ENCODE measurements at places on chromosomes 13 and 19.

GRCh38 chr13:77784515-77784914 is 87.0 kb downstream of the SLAIN1 start:
- H3K4me3 ChIP-seq, result no peak overlapping the region
- no peaks in the 10 kb centered on the region for H3K36me3 ChIP-seq
- DNase-seq, result no peak
- H3K27ac ChIP-seq, result no peak overlapping the region
- peaks cover 10% of the 10 kb centered on the region for H3K4me1 ChIP-seq

GRCh38 chr19:21699197-21699596 is 68.2 kb downstream of the ZNF100 start:
- H3K27ac ChIP-seq, result no peak overlapping the region
- no peaks in the 10 kb centered on the region for H3K36me3 ChIP-seq
- no peak for DNase-seq
- no peak overlapping the region for H3K4me3 ChIP-seq
- H3K27me3 ChIP-seq, result no peaks in the 10 kb centered on the region

DNA sequence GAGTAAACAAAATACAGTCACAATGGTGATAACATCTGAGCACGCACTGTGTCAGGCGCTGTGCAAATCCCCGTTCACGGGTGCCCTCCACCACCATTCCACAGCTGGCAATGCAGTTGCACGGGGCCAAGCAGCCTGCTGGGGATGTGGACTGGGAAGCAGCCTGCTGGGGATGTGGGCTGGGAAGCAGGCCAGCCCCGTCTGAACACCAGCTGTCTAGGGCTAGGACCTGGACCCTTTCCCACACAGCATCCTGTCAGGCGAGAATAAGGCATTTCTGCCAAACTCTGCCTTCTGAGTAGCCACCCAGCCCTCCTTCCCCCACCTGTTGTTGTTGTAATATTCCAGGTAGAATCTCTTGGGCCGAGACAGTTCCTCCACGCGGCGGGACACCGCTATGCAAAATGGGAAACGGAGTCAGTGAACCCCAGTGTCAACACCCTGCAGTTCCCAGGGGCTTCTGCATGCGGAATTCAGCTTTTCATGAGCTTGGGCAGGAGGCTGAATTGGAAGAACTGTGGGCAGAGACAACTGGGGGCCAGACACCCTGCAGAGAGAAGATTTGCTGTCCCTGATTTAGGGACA is 27.8 kb upstream of the MIER2 start:
- no peaks in the 10 kb centered on the region for H3K27me3 ChIP-seq
- H3K4me1 ChIP-seq, result no peaks in the 10 kb centered on the region
- DNase-seq, result no peak
- H3K36me3 ChIP-seq, result no peaks in the 10 kb centered on the region

GRCh38 chr13:41327994-41328790 is 17.1 kb downstream of the NAA16 start:
- no peaks in the 10 kb centered on the region for H3K27me3 ChIP-seq
- H3K4me3 ChIP-seq, result no peak overlapping the region
- DNase-seq, result no peak
- peaks cover 21% of the 10 kb centered on the region for H3K36me3 ChIP-seq

DNA sequence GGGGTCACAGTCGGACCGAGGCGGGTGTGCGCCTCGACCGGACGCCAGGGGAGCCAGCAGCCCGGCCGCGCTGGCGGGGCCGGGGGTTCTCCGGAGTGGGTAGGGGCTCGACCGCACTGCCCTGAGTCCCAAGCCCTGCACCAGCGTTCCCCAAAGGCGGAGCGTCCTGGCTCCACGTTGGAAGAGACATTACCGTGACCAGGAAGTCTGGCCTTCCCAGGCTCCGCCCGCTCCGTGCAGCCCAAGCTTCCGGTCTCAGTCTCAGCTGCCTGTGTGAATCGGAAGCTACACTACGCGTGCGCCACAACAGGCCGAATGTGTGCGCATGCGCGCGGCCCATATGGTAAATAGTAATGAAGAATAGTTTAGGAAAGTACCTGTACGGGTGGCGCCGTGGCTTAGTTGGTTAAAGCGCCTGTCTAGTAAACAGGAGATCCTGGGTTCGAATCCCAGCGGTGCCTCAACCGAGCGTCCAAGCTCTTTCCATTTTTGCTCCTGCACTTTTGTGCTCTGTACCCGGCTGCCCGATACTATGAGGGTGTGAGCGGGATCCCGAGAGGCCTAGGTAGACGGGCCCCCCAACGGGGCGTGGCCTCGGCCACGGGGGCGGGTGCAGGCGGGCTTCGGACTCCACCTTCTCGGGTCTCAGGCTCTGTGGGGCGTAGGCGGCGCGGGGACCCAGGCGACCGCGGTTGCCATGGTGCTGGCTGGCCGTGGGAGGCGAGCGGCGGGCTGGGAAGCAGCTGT is 17.3 kb upstream of the LRP3 start:
- peak; percentile 96 for DNase-seq
- H3K27ac ChIP-seq, result peak overlapping the region; percentile 77
- H3K36me3 ChIP-seq, result no peaks in the 10 kb centered on the region
- H3K27me3 ChIP-seq, result no peaks in the 10 kb centered on the region
- H3K4me1 ChIP-seq, result peaks cover 31% of the 10 kb centered on the region

GRCh38 chr13:42478531-42479156 is 95.3 kb upstream of the TNFSF11 start:
- no peak for DNase-seq
- H3K4me1 ChIP-seq, result no peaks in the 10 kb centered on the region

GRCh38 chr13:41914552-41914951 is 46.4 kb downstream of the VWA8 start:
- no peak overlapping the region for H3K4me3 ChIP-seq
- H3K4me1 ChIP-seq, result peaks cover 10% of the 10 kb centered on the region
- peaks cover under 1% of the 10 kb centered on the region for H3K36me3 ChIP-seq
- no peak overlapping the region for H3K27ac ChIP-seq
- H3K27me3 ChIP-seq, result no peaks in the 10 kb centered on the region

GRCh38 chr19:9986787-9987281 is 23.5 kb downstream of the COL5A3 start:
- DNase-seq, result no peak
- H3K36me3 ChIP-seq, result no peaks in the 10 kb centered on the region
- no peaks in the 10 kb centered on the region for H3K4me1 ChIP-seq
- no peaks in the 10 kb centered on the region for H3K27me3 ChIP-seq

- H3K27ac ChIP-seq, result no peak overlapping the region
- H3K36me3 ChIP-seq, result no peaks in the 10 kb centered on the region
- H3K27me3 ChIP-seq, result no peaks in the 10 kb centered on the region
- H3K4me3 ChIP-seq, result no peak overlapping the region
- no peak for DNase-seq
- no peaks in the 10 kb centered on the region for H3K4me1 ChIP-seq
Observed at GRCh38 chr19:28288572-28289264, 924.2 kb downstream of the UQCRFS1 start.

DNA sequence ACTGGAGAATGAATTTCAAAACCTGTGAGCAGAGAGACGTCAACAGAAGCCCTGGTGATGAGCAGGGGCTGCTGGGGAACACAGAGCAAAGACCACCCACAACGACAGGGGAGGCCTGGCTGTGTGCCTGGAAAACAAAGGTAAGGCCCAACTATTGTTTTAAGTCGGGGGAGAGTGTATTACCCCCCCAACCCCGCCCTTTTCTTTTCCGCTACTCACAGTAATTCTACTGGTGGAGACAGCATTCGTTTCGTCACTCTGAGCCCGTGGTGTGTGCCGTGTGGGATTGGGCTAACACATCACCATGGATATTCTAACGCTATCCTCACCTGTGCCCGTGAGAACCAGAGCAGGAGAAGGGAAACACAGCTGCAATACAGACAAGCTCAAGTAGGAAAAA is 18.6 kb upstream of the ADPRHL1 start:
- H3K36me3 ChIP-seq, result peaks cover 62% of the 10 kb centered on the region
- peaks cover 13% of the 10 kb centered on the region for H3K4me1 ChIP-seq
- no peaks in the 10 kb centered on the region for H3K27me3 ChIP-seq
- no peak overlapping the region for H3K27ac ChIP-seq
- no peak overlapping the region for H3K4me3 ChIP-seq

- H3K27ac ChIP-seq, result no peak overlapping the region
- H3K4me3 ChIP-seq, result no peak overlapping the region
- DNase-seq, result no peak
- H3K36me3 ChIP-seq, result peaks cover 55% of the 10 kb centered on the region
Observed at GRCh38 chr19:10256551-10256950, 4.5 kb downstream of the MRPL4 start.

DNA sequence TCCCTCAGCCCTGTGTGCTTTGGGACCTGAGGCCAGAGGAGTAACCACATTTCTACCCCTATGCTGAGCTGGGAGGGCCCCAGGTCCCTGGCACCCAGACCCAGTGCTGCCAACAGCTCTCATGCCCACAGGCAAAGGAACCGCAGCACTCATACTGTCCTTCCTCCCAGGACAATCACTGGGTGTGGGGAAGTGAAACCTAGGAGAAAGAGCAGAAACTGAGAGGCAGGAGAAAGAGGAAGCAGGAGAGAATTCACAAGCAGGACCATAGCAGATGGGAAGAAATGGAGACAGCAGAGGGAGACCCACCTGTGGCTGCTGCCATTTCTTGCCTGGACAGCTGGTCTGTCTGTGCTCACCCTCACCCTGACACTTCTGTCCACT is 18.9 kb downstream of the CCDC97 start:
- peaks cover 40% of the 10 kb centered on the region for H3K36me3 ChIP-seq
- H3K4me1 ChIP-seq, result peaks cover 92% of the 10 kb centered on the region
- peak; percentile 93 for DNase-seq

DNA sequence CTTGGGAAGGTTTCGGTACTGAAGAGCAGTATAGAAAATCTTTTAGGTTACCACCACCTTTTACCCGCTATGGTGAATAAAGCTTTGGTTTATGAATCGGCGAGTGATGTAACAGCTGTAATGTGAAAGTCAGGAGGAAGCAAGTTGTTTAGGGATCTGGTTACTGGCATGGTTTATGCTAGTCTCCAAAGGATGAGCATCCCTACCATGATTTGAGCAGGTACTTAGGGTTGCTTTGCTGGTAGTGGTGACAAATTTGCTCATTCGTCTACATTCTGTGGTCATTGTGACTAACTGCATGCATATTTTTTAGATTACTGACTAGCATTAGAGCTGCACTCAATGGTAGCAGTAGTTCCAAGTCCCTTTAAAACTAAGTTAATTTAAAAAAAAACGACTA is 104.1 kb downstream of the FRY start:
- no peak overlapping the region for H3K4me3 ChIP-seq
- H3K27me3 ChIP-seq, result no peaks in the 10 kb centered on the region

DNA sequence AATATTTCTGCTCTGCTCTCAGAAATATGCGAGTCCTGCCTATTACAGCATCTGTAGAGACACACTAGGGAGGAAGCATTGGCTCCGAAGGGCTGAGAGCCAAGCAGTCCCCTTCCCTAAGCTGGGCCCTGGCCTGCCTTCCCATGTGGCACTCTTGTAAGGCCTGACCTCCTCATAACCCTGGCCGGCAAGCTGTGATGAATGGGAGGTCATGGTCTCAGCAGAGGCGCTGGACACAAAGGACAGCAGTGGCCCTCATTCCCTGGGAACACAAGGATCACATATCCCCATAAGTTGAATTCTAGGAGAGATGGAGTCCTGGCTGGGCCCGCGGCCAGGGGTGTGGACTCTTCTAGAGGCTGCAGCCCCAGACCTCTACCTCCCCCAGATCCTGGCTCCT is 483.3 kb downstream of the ZNF536 start:
- H3K27me3 ChIP-seq, result no peaks in the 10 kb centered on the region
- H3K27ac ChIP-seq, result no peak overlapping the region
- H3K4me3 ChIP-seq, result no peak overlapping the region
- DNase-seq, result no peak

GRCh38 chr13:60435762-60436374 is 38.8 kb downstream of the TDRD3 start:
- H3K4me1 ChIP-seq, result no peaks in the 10 kb centered on the region
- H3K36me3 ChIP-seq, result no peaks in the 10 kb centered on the region
- DNase-seq, result no peak
- H3K27ac ChIP-seq, result no peak overlapping the region
- no peak overlapping the region for H3K4me3 ChIP-seq

DNA sequence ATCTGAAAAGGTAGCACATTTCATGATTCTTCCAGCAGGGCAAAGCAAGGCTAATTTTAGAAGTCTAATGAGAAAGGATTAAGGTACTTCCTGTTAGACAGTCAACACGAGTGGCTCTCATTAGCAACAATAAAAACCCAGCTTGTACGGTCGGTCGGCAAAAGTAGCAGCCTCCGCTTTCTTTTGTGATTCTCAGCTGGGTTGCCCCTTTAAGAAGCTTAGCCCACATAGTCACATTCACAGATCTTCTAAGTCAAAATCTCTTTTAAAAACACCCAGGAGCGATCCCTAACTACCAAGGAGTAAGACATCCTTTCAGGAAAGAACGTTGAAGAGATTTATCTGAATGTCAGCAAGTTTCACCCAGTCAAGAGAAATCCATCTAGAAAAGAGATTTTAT is 684.8 kb downstream of the DIAPH3 start:
- H3K4me1 ChIP-seq, result no peaks in the 10 kb centered on the region
- H3K36me3 ChIP-seq, result no peaks in the 10 kb centered on the region
- DNase-seq, result no peak

DNA sequence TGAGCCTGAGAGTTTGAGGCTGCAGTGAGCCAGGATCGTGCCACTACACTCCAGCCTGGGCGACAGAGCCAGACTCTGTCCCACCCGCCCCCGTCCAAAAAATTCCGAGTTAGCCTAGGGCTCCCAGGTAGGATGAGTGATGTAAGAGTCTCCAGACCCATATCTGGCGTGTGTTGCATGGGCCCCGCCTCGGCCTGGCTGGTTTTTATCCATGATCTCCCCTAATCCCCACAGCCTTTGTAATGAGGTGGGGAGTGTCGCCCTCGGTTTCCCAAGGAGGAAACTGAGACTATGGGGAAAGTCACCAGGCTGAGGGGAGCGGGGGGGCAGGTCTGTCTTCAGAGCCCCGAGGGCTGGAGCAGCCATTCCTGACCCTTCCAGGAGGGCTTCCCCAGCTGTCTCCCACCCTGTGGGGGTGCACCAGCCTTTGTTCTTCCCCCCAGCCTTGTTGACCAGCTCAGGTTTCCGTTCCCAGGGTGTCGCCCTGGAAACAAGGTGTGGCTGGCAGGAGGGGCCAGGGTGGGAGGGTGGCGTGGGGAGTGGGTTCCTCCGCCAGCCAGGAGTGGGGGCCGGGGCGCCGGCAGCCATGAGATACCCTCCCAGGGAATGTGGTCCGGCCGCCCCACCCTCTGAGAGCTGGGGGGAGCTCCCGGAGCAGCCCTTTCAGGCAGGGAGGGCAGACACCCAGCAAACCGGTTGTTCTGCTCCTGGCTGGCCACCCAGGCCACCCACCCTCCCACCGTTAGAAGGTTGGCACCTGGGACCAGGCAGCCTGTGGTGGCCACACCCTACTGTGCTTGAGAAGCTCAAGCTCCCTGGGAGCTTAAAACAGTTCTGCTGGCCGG is 11.5 kb downstream of the MYH14 start:
- H3K4me1 ChIP-seq, result no peaks in the 10 kb centered on the region
- no peak for DNase-seq
- no peaks in the 10 kb centered on the region for H3K36me3 ChIP-seq

- peak overlapping the region; percentile 90 for H3K27ac ChIP-seq
- no peak for DNase-seq
- peak overlapping the region; percentile 59 for H3K4me3 ChIP-seq
- peaks cover 38% of the 10 kb centered on the region for H3K36me3 ChIP-seq
- peaks cover 43% of the 10 kb centered on the region for H3K4me1 ChIP-seq
Observed at GRCh38 chr19:41861116-41861768, 1.2 kb downstream of the RPS19 start.

GRCh38 chr13:114154476-114154875 is 22.1 kb upstream of the RASA3 start:
- H3K4me1 ChIP-seq, result peaks cover 50% of the 10 kb centered on the region
- H3K27me3 ChIP-seq, result no peaks in the 10 kb centered on the region
- no peaks in the 10 kb centered on the region for H3K36me3 ChIP-seq
- DNase-seq, result no peak
- H3K27ac ChIP-seq, result no peak overlapping the region
- no peak overlapping the region for H3K4me3 ChIP-seq
